Heart left ventricle (tissue), 16 donors: ENCODE measurements at places on chromosomes 16 and 17.

- no peak for DNase-seq
Observed at GRCh38 chr17:3951420-3951819, 12.8 kb downstream of the ATP2A3 start.

- no peak for DNase-seq
Observed at GRCh38 chr17:61700252-61700651, 109.2 kb upstream of the NACA2 start.

- no peak for DNase-seq
Observed at GRCh38 chr16:55146966-55147365, 177.0 kb upstream of the IRX6 start.

DNA sequence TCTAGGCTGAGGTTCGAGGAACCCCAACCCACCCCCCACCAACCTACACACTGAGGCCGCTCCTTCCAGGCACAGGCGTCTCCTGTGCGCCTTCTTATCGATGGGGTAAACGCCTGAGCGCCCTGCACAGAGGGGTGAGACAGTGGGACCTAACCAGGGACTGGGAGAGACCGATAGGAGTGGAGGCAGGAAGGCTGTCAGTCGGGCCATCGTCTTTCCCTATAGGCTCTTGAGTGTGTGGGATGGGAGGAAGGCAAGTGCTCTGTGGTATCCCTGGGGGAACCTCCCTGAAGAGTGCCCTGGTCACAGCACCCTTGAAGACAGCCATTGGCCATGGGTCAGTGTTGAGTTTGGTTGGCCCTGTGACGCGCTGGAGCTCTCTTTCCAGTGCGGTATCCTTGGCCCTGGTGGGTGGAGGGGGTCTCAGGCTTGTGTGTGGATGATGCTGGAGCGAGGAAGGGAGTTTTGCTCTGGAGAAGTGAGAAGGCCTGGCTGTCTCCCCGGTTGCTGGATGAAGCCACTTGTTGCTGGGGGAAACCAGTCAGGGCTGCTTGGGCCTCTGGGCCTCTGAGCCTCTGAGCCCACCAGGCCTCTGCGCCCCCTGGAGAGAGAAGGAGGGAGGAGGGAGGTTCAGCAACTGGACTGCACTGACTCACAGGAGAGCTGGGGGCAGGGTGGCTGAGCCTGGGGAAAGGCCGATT, 1.7 kb downstream of the GPRC5C start:
- no peak for DNase-seq

GRCh38 chr17:17028059-17028877, 14.0 kb upstream of the MPRIP start:
- DNase-seq, result peak; percentile 79

- no peak for DNase-seq
Observed at GRCh38 chr16:61968242-61969076, 67.8 kb downstream of the CDH8 start.

DNA sequence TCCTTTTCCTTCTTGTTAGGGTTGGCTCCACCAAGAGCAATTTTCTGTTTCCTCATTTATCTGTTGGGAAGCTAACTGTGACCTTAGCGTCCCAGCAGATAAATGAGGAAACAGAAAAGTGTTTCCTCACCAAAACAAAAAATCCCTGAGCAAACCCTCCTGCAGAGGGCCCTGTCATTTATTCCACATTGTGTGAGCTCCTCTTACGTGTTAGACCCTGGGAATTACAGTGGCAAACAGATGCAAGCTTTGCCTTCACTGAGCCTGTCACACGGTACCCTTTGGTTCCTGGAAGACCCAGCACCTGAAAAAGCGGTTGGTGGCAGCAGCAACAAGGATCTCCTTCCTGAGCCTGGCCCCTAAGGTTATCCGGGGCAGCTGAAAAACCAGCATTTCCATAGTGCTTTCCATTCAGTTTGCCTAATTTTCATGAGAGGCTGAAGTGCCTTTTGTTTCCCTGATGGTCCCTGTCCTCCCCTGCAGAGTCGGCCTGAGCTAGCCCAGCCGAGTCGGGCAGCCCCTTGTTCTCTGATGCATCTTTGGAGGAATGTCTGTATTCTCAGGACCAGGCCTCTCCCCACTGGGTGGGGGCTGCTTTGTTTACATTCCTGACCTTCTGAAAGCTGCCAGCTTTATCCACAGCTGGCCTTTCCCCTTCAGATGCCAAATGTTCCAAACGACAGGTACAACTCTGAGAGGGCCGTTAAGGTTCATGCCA, 34.7 kb downstream of the YPEL2 start:
- no peak for DNase-seq

- no peak for DNase-seq
Observed at GRCh38 chr17:50691550-50692447, 15.9 kb downstream of the ANKRD40 start.

DNA sequence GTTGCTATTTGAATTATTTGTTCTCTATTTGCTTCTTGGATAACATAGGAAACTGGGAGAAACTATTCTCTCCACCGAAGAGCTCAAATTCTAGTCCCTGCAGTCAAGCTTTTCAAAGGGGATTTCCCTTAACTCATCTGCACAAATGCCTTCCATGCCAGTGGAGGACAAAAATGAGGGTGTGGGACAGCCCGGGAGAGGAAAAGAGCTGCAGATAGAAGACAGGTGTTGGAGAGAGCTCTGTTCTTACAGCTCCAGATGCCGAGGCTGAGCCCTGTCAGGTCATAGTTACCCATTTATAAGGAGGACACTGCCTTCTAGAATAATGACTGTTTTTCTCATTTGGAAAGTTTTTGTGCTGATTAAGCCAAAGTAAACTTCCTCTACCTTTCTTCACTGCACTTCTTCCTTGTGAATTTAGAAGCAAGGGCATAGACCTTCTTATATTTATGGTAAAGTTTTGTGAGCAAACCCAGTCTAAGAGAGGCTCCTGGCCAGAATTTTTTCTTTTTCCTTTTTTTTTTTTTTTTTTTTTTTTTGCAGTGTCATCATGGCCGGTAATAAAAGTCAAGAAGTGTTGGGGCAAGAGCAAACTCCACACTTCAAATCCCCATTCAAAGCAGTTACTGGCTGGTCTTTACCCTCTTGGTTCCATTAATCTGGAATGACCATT, 177.2 kb downstream of the ABCC12 start:
- DNase-seq, result no peak

GRCh38 chr17:69729944-69730343, 315.4 kb downstream of the MAP2K6 start:
- DNase-seq, result no peak

- DNase-seq, result peak; percentile 32
Observed at GRCh38 chr16:74898659-74899058, 86.3 kb downstream of the WDR59 start.

GRCh38 chr16:997440-998051, 16.0 kb downstream of the SOX8 start:
- DNase-seq, result peak; percentile 54

DNA sequence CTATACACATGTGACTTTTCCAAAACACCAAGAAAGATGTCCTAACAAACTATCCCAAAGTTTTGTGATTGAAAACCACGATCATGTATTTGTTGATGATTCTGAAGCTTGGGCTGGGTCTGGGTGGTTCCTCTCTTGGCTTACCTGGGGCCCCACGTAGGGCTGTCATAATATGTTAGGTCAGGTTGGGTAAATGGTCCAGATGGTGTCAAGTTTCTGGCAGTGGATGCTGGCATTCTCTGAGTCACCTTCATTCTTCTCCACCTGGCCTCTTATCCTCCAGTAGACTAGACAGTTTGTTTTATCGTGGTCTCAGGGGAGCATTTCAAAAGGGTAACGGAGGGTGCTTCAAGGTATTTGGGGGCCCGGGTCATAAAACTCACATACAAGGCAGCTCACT, 39.4 kb downstream of the SYCE1L start:
- no peak for DNase-seq

GRCh38 chr16:58186176-58186944, 11.5 kb downstream of the CSNK2A2 start:
- DNase-seq, result no peak

GRCh38 chr17:50127697-50128361, 2.1 kb downstream of the SAMD14 start:
- DNase-seq, result no peak

GRCh38 chr17:51010173-51010675, 110.4 kb downstream of the SPAG9 start:
- no peak for DNase-seq

- no peak for DNase-seq
Observed at GRCh38 chr17:37413875-37414519, 7.3 kb downstream of the TADA2A start.

- DNase-seq, result no peak
Observed at GRCh38 chr17:27771586-27771985, 28.7 kb downstream of the NOS2 start.

DNA sequence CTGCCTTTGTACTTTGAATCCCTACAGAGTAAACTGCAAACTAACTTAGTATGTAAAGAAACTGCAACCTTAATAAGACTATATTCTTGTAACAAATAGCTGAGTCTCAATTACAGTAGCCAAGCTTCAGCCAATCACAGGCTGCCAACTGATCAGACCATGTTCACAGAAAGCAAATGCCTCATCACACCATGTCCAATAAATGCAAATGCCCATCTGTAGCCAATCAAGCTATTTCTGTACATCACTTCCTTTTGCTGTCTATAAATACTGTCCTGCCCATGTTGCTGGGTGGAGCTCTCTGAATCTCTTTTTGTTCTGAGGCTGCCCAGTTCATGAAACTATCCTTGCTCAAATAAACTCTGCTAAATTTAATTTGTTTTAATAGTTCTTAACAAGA, 531.7 kb upstream of the TOM1L1 start:
- no peak for DNase-seq

- DNase-seq, result no peak
Observed at GRCh38 chr16:30910427-30911029, 12.8 kb upstream of the FBXL19 start.
